ENCODE measurements at places on chromosomes 5 and 9.

DNA sequence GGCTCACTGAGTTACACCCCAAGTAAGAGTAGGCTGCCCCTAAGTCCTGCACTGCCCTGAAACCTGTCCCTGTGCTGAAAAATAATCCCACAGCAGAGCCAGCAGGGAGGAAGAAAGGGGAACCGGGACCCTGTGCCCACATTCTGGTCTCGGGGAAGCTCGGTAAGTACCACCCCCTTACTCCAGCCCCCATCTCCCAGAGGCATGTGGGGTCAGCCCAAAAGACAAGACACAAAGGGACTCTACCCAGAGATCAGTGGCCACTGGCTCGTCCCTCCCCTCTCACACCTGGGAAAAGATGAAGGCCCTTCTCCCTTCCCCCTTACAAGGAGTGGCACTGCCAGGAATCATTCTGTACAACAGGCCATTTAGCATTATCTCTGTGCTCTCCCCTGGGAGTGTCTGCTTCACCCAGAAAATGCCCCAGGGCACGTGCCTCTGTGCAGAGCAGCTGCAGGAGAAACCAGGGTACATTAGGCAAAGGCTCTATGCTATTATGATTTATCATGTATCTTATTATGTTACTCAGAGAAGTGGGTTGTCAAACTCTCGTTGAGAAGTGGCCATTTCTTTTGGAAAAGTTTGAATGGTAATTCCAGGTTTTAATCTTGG is 71.3 kb downstream of the NDFIP1 start:
- no peaks in the 10 kb centered on the region for H3K4me1 ChIP-seq
- H3K27me3 ChIP-seq, result no peaks in the 10 kb centered on the region
- H3K36me3 ChIP-seq, result no peaks in the 10 kb centered on the region
- no peak for DNase-seq

- no peak overlapping the region for H3K4me3 ChIP-seq
- H3K36me3 ChIP-seq, result no peaks in the 10 kb centered on the region
- H3K4me1 ChIP-seq, result no peaks in the 10 kb centered on the region
- no peak overlapping the region for H3K27ac ChIP-seq
- DNase-seq, result no peak
- no peaks in the 10 kb centered on the region for H3K27me3 ChIP-seq
Measured at GRCh38 chr5:14534773-14535172, 46.8 kb upstream of the OTULINL start.

GRCh38 chr9:137750566-137750965 is 127.0 kb upstream of the CACNA1B start:
- DNase-seq, result no peak
- H3K4me1 ChIP-seq, result no peaks in the 10 kb centered on the region
- no peaks in the 10 kb centered on the region for H3K27me3 ChIP-seq

DNA sequence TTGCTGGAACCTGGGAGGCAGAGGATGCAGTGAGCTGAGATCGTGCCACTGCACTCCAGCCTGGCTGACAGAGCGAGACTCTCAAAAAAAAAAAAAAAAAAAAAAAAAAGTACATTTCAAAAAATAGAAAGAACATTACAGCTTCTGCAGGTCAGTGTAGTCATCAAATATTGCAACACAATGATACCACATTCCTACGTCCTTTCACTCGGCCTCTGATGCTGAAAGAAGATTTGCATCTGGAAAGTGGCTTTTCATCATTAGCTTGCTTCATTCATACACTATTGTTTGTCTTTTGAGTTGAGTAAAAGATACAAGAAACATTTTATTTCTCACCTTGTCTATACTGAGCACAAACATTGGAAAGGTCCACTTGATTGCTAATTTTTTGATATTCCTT is 59.6 kb upstream of the CPLANE1 start:
- peaks cover 89% of the 10 kb centered on the region for H3K36me3 ChIP-seq
- no peak overlapping the region for H3K27ac ChIP-seq
- no peaks in the 10 kb centered on the region for H3K4me1 ChIP-seq
- H3K4me3 ChIP-seq, result no peak overlapping the region

DNA sequence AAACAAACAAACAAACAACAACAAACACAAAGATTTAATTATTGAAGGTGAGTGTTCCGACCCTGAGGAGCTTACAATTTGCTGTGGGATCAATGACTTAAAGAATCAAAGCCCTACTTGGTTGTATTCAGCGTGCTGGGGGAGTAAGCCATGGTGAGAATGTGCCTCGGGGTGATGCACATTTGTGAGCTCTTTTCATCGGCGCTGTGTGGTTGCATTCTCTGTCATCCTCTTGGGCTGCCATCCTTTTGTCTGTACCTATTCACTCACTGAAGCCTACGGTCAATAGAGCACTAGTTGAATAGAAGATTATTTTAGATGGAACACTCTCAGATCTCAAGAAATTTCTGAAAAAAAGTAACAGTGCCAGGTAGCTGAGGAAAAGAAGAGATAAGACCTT is 203.9 kb downstream of the CTNND2 start:
- H3K27ac ChIP-seq, result no peak overlapping the region
- H3K4me1 ChIP-seq, result no peaks in the 10 kb centered on the region
- H3K36me3 ChIP-seq, result no peaks in the 10 kb centered on the region
- no peak overlapping the region for H3K4me3 ChIP-seq
